ENCODE measurements at places on chromosomes 4 and X.

- no peak for DNase-seq
Observed at GRCh38 chr4:48360285-48361011, 19.1 kb downstream of the SLAIN2 start.

DNA sequence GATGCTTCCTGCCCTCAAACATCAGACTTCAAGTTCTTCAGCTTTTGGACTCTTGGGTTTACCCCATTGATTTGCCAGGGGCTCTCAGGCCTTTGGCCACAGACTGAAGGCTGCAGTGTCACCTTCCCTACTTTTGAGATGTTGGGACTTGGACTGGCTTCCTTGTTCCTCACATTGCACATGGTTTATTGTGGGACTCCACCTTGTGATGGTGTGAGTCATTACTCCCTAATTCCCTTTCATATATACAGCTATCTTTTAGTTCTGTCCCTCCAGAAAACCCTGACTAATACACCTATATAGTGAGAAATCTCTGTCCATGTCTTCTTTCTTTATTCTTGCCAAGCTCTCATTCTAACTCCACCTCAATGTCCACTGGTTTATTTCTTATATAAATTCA is 736.9 kb upstream of the HS3ST1 start:
- DNase-seq, result no peak

DNA sequence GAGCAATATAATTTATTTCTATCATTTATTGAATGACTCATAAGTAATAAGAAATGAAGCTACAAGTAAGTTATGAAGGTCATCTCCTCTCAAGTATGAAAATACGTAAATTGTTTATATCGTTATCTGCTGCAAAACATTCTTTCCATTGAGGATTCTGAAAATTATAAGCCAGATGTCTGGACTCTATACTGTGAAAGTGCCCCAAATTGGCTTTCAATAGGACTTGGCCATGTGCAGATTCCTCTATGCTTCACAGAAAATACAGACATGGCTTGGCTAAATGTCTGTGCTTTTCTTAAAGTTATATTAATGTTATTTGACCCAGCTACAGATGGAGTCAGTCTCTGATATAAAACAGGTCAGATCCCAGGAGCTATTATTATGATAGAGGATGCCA is 2109.9 kb upstream of the AGA start:
- DNase-seq, result no peak

GRCh38 chr4:159434114-159434870 is 331.4 kb downstream of the RAPGEF2 start:
- DNase-seq, result no peak

DNA sequence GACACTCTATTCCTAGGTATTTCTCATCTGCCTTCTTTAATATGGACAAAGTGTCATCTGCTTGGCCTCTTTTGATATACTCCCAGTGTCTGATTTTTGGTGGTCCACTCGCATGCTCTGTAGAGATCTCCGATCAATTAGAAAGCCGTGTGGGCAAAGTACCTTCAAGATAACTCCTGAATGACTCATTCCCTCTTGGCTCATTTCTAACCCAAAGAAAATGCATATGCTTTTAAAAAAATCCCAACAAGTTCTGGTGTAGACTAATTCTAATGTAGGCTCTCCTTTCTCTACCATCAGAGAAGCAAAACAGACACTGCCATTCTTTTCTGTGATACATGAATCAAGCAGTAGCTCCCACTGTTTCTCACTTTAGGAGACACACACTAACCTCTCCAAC is 714.9 kb upstream of the ADGRL3 start:
- no peak for DNase-seq

GRCh38 chr4:9983211-9983610 is 38.1 kb downstream of the SLC2A9 start:
- DNase-seq, result no peak

- no peak for DNase-seq
Observed at GRCh38 chr4:23902222-23902804, 12.5 kb upstream of the PPARGC1A start.

GRCh38 chr4:32268863-32269262 is 1548.7 kb downstream of the PCDH7 start:
- no peak for DNase-seq

DNA sequence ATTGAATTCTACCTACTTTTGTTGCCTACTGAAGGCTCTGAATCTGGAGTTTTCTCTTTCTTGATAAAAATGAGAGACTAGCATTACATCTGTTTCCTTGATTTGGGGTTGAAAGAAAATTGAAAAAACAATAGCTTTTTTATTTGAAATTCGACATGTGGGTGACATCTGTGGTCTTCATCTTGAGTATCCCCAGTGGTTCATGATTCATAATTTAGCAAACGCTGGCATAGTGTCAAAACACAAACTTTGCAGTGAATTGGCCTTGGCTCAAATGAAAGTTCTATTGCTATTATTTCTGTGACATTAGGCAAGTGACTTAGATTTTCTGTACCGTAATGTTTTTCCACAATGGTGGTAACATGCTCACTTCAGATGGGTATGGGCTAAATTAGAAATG is 747.6 kb downstream of the PCDH7 start:
- no peak for DNase-seq

GRCh38 chr4:57764856-57765255 is 654.7 kb upstream of the IGFBP7 start:
- DNase-seq, result no peak

- no peak for DNase-seq
Observed at GRCh38 chr4:68869274-68869773, 53.5 kb downstream of the UGT2B10 start.

- DNase-seq, result no peak
Observed at GRCh38 chrX:132463411-132463810, 25.4 kb downstream of the MBNL3 start.
